ENCODE measurements at places on chromosomes 12 and 14.

GRCh38 chr14:58297412-58297761 lies 968 bp upstream of the ARID4A start:
- DNase-seq: no peak

DNA sequence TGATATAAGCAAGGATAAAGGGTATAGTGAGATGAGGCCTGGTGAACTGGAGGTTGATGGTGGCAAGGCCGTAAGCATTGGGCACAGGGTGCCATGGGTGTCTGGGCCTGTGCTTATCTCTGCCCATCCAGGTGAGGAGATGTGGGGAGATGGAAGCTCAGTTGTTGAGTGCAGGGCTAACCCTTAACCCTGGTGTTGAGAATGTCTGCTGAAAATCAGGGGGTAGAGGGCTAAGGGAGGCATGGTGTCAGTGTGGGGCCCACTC lies 86.1 kb downstream of the SYNE2 start:
- no peak for DNase-seq

GRCh38 chr12:70415987-70416386 lies 49.9 kb downstream of the KCNMB4 start:
- no peak for DNase-seq

DNA sequence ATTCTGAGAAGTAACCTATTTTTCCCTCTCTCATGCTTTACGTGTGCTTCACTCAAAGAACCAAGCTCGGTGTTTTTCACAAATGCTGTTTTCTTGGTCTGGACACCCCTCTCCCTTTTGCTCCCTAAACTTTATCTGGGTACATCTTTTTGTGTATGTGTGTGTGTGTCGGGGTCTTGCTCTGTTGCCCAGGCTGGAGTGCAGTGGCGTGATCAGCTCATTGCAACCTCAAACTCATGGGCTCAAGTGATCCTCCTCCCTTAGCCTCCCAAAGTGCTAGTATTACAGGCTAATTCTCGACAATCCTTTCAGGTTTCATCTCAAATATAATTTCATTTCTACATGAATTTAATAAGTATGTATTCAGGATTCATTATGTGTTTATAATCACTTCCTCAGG lies 83.2 kb downstream of the PEBP1 start:
- no peak for DNase-seq

- no peak for DNase-seq
Measured at GRCh38 chr14:72615451-72616121, 278.3 kb downstream of the DPF3 start.

Measured in stimulated activated naive B cell treated with anti-CD40 and anti-IgM and Interleukin-4, amounts not matched to agents 10 μg/mL and 1 μg/mL and 100 μg/mL, for 72 hours (primary cell).